NCI-H2029 (cell line): ENCODE measurements at places on chromosomes 2 and 18.

DNA sequence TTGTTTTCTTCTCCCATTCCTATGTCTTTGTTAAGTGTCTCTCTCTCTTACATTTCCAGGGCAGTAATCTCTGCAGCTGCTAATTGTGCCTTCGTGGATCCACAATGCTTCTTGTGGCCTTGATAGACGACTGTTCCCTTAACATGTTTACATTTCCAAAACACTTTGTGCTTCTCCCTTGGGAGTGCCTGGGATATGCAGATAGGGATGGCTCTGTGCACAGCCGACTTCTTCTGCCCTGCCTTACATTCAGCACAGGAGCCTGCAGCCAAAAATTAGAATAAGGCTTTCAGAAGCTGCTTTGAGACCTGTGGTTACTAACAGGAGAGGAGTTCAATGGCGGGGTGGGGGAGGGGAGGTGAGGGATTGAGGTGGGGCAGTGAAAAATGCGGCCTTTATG, 328.9 kb downstream of the TDRD15 start:
- no peak for DNase-seq

GRCh38 chr2:79630060-79630459, 117.2 kb downstream of the CTNNA2 start:
- DNase-seq, result no peak

DNA sequence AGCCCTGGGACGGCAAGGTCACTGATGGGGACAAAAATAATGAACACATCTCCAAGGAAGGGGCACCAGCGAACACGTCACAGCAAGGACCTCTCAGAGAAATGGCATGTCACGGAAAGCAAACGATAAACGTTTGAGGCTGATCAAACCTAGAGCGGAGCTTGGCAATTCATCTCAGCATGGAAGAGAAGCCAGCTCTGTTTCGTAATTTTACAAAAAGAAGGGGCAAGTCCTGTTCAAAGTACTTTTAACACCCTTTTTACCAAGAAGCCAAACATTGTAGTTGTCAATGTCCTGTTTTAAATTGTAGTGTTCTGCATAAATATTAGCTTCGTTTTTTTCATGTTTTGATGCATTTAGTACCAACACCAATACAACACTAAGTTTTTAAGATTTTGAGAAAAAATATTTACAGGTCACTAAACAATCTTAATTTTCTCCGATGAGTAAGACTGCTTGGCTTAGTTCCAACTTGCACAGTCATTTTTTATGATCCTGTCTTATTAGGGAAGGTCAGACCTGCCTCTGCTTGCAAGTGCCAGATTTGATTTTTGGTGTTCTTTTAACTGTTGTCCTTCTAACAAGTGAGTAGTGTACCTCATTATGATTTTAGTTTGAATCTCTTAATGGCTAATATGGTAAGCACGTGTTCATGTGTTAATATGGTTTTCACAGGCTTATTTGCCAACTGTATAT, 818.5 kb upstream of the SALL3 start:
- DNase-seq, result no peak

DNA sequence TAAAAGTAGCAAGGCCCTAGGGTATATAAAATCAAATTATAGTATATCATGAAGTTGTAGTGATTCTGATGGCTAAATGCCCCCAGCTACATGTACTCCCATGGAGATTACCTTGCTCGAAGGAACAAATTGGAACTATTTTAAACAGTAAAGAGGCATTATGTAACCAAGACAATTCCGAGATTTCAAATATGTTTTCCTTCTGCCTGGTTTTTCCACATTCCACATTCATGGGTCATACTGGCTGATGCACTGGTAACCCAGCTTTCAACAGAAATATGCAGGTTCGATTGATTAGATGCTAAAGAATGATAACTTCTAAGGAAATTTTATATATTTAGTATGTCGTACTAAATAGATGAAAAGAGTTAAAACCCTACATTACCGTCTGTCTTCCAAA, 62.3 kb upstream of the MGAT4A start:
- DNase-seq, result no peak

DNA sequence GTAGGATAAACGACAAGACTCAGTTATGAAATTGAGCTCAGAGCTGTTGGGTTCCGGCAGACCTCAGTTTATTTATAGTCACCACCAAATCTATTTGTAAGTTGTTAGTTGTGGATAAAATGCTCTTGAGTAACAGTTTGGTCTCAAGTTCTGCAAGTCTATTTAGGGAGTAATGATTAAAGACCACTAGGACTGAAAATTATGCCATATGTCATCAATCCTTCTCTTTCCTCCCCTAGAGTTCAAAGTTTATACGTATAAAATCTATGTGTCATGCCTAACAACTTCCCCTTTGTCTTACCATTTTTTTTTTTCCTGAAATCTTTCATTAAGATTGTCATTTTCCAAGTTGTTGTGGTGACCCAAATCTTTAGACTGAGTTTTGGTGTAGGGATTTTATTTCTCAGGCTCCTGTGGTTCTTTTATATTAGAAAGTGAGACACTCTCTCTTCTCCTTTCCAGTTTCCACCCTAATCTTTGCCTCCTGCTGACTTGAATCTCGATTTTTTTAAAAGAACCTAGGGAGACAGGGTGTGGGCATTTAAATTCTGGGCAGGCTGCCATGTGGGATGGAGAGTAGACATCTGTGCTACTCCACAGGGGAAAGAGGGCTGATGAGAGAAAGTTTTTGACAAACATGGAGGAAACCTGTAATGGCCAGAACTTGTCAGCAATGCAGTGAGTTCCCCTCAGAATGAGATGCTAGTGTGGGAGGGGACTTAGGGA, 51.0 kb downstream of the LAMA3 start:
- no peak for DNase-seq

GRCh38 chr2:30208453-30208852, 22.9 kb upstream of the LBH start:
- peak; percentile 18 for DNase-seq

DNA sequence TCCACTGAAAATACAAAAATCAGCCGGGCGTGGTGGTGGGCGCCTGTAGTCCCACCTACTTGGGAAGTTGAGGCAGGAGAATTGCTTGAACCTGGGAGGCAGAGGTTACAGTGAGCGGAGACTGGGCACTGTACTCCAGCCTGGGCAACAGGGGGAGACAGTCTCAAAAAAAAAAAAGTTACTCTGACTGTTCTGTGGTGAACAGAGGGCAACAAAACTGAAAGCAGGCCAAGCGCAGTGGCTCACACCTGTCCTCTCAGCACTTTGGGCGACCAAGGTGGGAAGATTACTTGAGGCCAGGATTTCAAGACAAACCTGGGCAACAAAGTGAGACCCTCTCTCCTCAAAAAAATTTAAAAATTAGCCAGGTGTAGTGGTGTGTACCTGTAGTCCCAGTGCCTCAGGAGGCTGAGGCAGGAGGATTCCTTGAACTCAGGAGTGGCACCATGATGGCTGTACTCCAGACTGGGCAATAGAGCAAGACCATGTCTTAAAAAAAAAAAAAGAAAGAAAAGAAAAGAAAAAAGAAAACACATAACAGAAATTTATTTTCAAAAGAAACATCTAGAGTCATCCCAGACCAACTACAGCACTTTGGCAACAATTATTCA, 13.6 kb upstream of the RTN4 start:
- DNase-seq, result no peak

GRCh38 chr18:79640064-79640672, 39.4 kb upstream of the CTDP1 start:
- no peak for DNase-seq

- no peak for DNase-seq
Observed at GRCh38 chr2:223668302-223668998, 66.3 kb upstream of the SCG2 start.

- no peak for DNase-seq
Observed at GRCh38 chr18:74115046-74115445, 32.6 kb downstream of the FBXO15 start.

DNA sequence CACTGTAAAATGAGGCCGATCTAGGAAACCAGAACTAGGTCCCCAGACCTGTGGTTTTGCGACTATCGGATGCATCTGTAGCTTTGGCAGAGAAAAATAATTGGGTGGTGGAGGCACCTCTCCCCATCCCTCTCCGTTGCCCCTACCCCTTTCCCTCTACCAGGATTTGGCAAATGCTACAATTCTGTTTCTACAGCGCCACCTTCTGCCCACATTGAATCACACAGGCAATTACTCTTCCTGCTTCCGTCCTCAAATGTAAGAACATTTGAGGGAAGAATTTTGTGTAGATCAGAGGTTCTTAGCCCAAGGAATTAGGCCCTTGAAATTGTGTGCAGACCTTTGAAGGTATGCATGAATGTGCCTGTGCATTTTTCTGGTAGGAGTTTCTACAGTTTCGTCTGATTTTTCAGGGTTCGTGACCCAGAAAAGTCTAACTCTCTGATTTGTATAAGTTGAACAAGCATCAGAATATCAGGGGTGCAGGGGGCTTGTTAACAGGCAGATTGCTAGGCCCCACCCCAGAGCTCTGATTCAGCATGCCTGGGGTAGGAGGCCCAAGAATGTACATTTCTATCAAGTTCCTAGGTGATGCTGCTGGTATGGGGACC, 11.2 kb downstream of the ATP6V1B1 start:
- peak; percentile 55 for DNase-seq

GRCh38 chr18:24778810-24779418, 318.5 kb downstream of the HRH4 start:
- no peak for DNase-seq

DNA sequence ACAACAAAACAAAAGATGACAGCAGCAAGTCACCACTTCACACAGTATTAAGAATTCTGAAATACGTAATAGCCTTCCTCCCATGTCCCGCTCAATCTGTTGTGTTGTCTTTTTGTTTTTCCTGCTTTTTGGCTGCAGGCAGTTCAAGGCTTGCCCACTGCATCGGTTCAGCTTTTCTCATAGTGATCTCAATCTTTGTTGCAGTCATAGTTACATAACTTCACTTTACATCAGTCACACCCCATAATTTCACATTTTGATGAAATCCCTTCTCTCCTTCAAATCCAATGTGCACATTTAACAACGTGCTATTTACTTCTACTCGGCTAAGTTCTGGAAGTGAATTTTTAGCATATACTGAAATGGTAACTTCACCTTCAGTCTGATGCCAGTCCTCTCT, 33.8 kb upstream of the HAAO start:
- DNase-seq, result no peak

DNA sequence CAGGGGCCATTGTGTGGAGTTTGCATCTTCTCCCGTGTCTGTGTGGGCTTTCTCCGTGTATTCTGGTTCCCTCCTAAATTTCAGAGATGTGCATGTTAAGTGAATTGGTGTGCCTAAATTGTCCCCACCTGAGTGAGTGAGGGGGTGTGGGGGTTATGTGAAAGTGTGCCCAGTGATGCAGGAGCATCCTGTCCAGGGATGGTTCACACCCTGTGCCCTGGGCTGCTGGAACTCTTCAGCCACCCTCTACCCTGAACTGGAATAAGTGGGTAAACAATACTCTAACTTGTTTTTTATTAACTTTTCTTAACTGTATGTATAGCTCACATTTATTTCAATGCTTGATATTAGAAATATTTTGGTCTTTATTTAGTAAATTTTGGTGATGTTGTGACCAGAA, 56.0 kb downstream of the UBE2E3 start:
- DNase-seq, result no peak

GRCh38 chr2:149800624-149801542, 213.3 kb upstream of the MMADHC start:
- DNase-seq, result no peak

DNA sequence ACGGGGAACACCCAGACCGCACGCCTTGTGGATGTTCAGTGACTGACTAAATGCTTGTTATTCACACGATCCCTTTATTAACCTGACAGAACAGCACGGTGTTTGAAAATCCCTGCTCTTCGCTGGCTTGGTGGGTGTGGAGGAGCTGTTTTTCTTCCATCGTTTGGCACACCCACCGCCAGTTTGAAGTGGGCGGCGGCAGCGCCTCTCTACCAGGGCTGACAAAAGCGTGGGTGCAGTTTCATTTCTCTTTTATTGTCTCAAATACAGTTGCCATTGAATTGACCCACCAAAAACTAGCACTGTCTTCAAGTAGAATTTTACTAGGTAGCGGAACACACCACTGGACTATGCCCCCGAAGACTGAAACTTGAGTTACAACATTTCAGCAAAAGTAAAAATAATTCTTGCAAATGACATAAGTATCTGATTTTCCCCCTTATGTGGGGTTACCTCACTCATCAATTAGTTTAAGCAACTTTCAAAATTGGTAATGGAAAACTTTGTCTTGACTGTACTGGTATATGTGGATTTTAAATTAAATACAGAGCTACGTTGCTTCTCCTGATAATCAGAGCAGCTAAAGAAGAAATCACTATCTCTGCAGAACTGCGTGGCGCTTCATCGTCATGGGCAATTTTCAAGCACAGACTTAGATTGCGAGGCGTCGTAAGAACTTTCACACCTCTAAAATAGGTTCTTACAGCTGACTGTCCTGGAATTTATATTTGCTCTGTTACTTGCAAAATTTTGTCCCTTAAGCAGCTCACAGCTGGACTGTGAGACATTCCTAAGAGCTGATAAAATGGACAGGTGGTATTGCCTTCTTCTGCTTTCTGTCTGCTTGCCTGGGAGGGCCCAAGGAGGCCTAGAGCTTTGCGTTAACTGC, 60.9 kb downstream of the LDLRAD4 start:
- DNase-seq, result no peak

DNA sequence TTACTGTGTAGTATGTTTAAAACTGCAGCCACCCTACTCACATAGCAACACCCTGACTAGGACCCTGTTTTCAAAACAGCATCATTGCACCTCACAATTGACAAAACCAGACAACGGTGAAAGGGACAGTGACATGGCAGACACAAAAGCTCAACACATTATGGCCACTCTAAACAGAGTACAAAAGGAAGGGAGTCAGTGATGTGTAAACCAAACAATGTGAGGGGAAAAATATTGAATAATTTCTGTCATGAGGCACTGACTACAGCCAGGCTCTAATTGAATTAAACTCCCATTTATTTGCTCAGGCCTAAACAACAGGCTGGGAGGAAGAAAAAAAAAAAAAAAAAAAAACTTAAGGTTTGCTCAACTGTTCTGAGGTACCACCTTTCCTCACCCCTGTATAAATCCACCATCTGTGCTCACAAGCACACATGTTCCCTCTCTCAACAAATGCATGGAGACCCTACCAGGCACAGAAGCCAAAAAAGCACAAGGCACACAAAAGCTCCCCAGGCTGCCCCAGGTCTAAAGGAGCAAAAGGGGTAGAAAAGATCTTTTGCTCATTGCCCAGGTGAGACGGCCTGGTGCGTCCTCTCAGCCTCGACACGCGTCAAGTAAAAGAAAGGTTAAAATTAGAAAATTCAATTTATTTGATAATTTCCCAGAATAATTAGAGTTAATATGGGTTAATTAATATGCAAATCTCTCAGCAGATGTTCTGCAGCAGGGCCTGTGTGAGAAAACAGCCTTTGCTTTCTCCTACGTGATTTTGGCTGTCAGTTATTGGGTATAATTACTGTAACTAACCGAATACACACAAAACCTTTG, 80.9 kb downstream of the ZEB2 start:
- peak; percentile 36 for DNase-seq

DNA sequence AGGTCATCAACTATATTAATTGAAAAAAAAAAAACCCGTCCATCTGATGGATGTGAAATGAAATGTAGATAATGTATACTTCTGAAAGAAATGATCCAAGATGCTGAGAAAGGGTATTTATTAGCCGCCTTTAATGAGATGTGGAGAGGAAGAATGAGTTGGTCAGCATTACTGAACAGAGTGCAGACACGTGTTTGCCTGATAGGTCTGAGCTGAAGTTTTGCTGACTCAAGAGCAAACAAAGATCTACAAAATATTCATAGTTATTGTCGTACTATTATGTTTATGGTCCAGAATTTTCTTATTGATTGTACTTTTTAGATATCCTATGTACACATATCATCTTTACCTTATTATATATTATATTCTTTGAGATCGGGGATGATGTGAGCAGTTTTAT, 235.3 kb downstream of the RDH14 start:
- DNase-seq, result no peak

GRCh38 chr18:33062834-33063364, 290.1 kb upstream of the KLHL14 start:
- DNase-seq, result no peak
